GM12864 (cell line): ENCODE measurements at places on chromosomes 3 and 15.

DNA sequence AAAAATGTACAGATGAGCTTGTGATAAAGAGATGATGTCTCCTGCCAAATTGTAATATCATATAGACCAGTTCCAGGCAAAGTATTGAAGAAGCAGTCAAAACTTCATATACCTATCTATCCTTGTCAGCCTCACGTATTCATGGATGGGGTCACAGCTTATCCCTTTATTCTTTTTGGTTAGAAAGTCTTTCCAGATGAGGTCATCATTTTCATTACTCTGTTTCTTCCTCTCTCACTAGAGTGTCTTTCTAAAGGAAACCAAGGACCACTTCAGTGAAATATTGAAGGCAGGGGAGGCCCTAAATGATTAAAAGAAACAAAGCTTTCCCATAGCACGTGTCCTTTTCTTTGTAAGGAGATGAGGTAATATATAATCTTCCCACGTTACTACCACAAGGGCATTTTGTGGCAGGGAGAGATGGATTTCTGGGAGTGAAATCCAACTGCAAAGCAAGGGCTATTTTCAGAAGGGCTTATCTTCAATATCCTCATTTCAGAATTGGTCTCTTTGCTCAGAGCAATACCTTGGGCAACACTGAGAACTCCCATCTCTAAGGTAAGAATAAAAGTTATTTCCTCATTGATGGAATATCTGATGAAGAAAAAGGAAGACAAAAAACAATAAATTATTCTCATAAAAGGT is 260.2 kb downstream of the TIGIT start:
- no peak for DNase-seq

- DNase-seq: no peak
These were observed 6.5 kb downstream of the DCBLD2 start for GRCh38 chr3:98894791-98895576.

GRCh38 chr3:167253037-167253436 is 127.1 kb downstream of the ZBBX start:
- no peak for DNase-seq

DNA sequence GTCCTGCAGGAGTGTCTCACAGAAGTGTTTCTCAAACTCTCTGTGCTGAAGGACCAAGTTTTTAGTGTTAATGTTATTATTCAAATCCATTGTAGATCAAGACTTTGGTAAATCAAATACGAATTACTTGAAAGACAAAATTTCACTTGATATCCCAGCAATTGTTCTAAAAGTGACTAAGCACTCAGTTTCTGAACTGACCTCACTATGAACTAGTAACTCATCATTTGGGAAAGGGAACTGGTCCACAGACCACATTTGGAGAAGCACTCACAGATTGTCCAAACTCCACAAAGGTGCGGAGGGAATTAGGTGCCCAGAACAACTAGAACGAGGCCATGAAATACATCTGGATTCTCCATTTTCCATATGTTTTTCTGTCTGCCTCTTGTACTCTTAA is 25.6 kb downstream of the FAM43A start:
- no peak for DNase-seq

- DNase-seq: no peak
These were observed 51.2 kb upstream of the TNIK start for GRCh38 chr3:171511450-171511849.

DNA sequence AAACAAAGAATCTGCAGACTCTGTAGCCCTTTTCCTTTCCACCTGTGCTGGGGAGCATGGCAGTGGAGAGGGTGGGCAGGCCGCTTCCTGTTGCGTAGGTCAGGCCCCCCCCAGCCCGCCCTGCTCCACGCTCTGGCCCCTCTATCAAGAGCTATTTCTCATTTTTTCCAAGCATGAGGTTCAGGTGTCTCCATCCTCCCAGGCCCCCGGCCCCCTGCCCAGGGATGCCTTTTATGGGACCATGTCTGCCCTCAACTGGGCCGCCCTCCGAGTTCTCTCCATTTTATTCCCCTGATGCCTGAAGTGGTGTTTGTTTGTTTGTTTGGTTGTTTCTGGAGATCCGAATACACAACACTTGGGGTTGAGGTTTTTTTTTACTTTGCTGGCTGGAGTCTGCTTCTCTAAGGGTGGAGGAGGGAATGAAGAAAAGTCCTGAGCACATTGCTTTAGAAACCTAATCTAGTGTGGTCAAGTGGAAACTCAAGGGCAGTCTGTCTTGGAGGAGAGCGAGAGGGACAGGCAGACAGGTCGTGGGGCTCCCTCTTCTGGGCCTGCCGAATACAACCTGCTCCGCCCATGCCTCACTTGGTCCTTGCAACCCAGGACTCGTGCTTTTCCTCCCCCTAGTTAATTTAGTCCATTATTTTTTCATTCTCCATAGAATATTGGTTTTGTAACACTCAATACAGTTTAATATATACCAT is 176.5 kb upstream of the LYSMD4 start:
- DNase-seq: no peak

DNA sequence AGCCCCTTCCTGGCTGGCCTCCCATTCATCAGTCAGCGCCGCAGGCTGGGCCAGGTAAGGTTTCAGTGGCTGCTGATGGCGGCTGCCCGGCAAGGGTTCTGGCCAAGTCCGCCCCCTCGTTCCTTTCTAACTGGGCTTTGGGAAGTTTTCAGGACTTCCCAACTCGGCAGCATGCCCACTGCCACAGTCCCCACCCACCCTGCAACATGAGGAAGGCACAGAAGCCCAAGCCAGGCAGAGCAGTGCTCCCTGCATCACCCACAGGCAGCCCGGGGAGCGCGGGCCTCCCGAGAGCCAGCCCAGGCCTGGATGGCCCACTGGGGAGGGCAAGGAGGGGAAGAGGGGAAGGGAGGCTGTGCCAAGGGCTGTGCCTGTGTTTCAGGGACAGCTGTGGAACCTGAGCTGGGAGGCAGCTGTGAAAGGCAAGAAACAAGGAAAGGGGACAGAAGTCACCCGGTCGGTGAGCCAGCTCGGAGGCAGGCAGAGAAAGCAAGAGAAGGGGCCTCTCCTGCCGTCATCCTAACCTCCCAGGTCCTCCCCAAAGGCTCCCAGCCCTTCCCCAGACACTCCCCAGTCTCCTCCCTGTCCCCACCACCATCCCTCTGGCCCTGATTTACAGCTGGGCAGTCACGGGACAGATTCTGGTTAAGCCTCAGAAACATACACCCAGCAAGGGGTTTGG is 73.9 kb downstream of the CPN2 start:
- DNase-seq: no peak
